ENCODE measurements at places on chromosomes 4 and X. TPM values are rescaled to one million over a fixed set of nuclear protein-coding genes. Genes with fewer than 3 reads are reported as not detected.
A peak's percentile ranks its signal among the peaks of the same experiment; 100 is the strongest.

The ITIH6 gene
- not detected for total RNA-seq

The CXXC4 gene
- total RNA-seq: 0.54 TPM

The SRPX2 gene
- 7.7 TPM for total RNA-seq

The MAGEB17 gene
- not detected for total RNA-seq

The NWD2 gene
- not detected for total RNA-seq

The PNCK gene
- not detected for total RNA-seq

The ZNF275 gene
- 33.8 TPM for total RNA-seq

The SNX12 gene
- total RNA-seq: 47.1 TPM

DNA sequence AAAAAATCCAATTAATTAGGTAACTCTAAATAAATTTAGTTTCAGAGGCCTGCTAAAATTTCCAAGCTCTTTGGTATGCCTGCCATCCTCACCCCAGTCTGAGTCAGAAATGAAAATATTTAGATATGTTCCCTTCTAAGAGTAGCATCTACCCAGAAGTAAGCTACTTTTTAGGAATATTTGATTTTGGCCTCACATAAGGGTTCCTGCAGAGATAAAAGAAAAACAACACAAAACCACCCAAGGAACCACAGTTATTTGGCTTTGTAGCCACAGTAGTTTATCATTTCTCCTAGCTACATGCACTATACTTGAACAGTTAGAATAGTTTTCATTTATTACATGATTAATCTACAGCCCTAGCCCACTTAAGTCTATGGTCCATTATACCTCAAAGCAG lies 192.6 kb upstream of the FAM241A start:
- no peak for DNase-seq

GRCh38 chrX:39399387-39399786 lies 598.1 kb downstream of the MID1IP1 start:
- no peak for DNase-seq

- DNase-seq: no peak
Observed at GRCh38 chr4:25131926-25132325, 28.3 kb downstream of the SEPSECS start.

DNA sequence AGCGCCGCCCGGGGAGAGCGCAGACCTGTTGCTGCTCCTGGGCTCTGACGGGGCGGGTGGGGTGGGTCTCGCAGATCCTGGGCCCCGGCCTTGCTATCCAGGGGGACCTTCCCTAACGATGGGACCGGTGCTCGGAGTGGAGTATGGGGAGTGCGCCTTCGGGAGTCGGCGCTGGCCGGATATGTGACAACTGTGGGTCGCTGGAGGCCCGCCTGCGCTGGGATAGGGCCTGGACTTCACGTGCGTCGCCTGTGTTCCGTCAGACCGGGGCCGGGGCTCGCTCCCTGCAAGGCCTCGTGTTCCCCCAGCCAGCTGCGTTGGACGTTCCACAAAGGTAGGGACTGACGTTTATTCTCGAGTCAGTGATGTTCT lies 1.3 kb downstream of the TBL1X start:
- DNase-seq: peak; percentile 89

GRCh38 chrX:24553011-24553410 lies 87.9 kb downstream of the PDK3 start:
- no peak for DNase-seq

GRCh38 chr4:7572894-7573293 lies 138.2 kb upstream of the PSAPL1 start:
- DNase-seq: no peak

- no peak for DNase-seq
Observed at GRCh38 chr4:102469806-102470205, 31.4 kb upstream of the NFKB1 start.

DNA sequence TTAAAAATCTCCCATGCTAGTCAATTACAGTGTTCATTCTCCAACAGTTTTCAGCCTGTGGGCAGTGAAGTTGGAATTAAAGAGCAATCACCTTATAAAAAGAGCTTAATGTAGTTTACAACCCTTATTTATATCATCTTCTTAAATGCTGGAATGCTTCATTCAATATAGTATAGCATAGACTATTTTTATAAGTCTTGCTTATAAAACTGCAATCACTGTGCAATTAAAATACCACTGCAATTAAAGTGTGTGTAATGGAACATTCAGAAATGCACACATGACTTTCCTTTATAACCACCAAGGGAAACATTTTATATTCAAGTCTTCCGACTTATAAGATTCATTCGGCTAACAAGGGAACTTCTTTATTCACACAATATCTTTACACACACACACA lies 16.4 kb upstream of the DCAF8L1 start:
- no peak for DNase-seq

- no peak for DNase-seq
Observed at GRCh38 chr4:38102957-38103588, 142.9 kb downstream of the PTTG2 start.

GRCh38 chr4:8152865-8153257 lies 5.8 kb downstream of the ABLIM2 start:
- DNase-seq: no peak

DNA sequence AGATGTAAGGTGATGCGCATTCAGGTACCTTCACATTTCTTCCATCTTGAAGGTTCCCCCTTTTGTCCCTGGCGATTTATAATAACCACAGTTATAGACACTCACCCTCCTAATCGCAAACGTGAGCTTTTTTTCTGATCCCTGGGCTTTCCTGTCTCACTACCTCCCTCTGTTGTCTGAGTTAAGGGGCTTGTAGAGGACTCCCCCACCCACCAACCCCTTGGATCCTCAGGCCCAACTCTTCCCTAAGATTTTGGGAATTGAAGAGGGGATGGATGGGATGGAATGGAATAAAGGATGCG lies 1.4 kb downstream of the CNKSR2 start:
- no peak for DNase-seq

GRCh38 chr4:176256921-176257320 lies 12.1 kb downstream of the ASB5 start:
- no peak for DNase-seq

GRCh38 chrX:134459683-134460004 lies 321 bp upstream of the HPRT1 start:
- no peak for DNase-seq

DNA sequence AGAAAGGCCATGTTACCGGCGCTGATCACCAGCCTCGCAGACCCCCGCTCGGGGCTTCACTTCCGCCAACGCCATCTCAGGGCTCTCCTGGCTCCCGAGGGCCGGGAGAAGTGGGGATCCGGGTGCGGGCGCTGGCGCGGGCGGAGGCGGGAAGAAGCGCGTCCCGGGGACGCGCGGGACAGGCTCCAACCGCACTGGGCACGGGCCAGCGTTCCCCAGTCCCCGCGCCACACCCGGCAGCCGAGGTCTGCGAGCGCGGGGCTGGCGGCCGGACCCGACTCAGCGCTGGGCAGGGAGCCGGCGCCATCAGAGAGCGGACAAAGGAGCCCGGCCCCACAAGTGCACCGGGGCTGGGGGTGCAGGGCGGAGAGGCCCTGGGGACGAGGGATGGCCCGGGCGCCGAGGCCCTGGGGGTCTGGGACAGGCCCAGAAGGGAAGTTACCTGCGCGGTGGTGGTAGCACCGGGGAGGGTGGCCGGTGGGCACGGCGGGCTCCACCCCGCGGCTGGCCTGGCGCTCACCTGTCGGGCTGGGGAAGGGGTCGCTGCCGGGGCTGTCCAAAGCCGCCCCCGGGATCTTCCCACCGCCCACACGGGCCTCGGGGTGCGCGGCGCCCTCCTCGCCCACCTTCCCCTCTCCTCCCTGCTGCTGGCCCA lies 449 bp downstream of the CTPS2 start:
- peak; percentile 79 for DNase-seq

Data from spleen (tissue), 13 donors.